NCI-H1092 treated with DMSO at 0.1 percent for 48 hours (cell line): ENCODE measurements at places on chromosomes 12 and 14.
A peak's percentile ranks its signal among the peaks of the same experiment; 100 is the strongest.

- DNase-seq = no peak
Measured at GRCh38 chr12:121632069-121632970, 6.0 kb downstream of the ORAI1 start.

- no peak for DNase-seq
Measured at GRCh38 chr12:32089156-32089555, 17.5 kb upstream of the BICD1 start.

GRCh38 chr14:98408713-98409112 lies 863.3 kb downstream of the BCL11B start:
- DNase-seq = no peak

GRCh38 chr14:33490555-33490954 lies 460.3 kb downstream of the EGLN3 start:
- DNase-seq = peak; percentile 14

- no peak for DNase-seq
Measured at GRCh38 chr12:104134882-104135281, 3.1 kb downstream of the NFYB start.

DNA sequence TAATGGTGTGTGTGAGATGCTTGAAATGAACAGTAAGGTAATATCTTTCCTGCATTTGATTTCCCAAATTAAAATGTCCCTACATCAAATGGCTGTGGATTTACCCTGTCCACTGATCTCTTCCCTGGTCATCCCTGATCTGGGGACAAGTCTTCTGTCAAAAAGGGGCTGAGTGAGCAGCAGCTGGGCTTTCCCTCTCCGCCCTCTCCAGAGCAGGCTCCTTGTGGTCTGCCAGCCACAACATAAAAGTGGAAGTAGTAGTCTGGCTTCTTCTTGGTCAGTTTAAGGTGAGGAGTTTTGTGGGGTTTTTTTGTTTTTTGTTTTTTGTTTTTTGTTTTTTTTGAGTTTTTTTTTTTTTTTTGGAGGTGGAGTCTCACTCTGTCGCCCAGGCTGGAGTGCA lies 25.2 kb upstream of the PLXNC1 start:
- DNase-seq = no peak
